Urinary bladder (tissue), 4 donors: ENCODE measurements at places on chromosomes 16 and 17. TPM values are rescaled to one million over a fixed set of nuclear protein-coding genes. Genes with fewer than 3 reads are reported as not detected.

The KRTAP4-3 gene
- not detected for total RNA-seq

The TMEM88 gene
- 8.1 TPM for total RNA-seq

The TPSD1 gene
- 1.1 TPM for total RNA-seq

DNA sequence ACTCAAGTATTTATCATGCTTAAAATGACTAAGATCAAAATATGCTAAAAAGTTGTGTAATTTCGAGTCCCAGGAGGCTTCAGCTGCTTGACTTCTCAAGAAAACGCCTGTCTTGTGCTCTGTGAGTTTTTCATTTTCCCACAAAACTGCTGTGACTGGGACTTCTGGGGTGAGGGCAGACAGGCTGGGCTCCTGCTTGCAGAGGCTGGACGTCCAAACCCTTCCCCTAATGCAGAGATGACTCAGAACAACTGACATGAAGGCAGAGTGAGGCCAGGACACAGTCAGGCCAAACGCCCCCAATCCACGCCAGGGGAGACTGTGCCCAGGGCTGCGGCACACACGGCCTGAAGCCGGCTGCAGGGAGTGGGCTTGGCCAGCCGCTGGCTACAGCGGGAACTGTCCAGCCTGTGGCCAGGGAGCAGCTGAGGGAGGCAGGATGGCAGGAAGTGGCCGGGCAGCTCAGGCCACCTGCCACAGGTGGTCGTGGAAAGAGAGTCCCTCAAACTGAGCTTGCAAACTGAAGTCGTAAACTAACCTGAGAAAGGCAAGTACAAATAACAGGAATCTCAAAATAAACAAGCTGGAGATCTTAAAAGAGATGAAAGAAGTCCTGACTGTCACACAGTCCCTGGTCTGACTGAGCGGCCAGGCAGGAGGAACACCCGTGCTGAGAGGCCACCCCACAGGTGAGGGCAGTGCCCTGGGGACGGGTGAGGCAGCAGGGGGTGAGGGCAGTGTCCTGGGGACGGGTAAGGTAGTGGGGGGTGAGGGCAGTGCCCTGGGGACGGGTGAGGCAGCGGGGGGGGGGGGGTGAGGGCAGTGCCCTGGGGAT lies 21.3 kb upstream of the HEXD start:
- no peak for DNase-seq

GRCh38 chr17:6059406-6059805 lies 10.8 kb upstream of the WSCD1 start:
- DNase-seq: no peak

DNA sequence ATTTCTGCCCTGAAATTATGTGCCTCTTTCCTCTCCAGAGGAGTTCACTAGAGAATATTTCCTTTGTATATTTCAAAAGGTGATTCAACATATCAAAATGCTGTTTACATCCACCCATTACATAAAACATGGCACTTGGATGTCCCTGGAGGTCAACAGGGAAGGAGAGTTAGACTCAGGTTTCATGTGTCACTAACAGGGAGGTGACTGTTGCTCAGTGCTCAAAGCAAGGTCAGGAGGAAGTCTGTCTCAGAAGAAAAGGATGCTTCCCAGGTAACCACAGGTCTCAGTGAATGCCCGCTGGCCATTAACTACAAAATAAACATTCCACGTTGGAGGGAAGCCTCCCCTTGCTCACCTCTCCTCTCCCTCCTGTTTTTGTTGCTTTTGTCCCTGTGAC lies 198.6 kb downstream of the AXIN2 start:
- no peak for DNase-seq

The STARD3 gene
- total RNA-seq: 18.2 TPM

DNA sequence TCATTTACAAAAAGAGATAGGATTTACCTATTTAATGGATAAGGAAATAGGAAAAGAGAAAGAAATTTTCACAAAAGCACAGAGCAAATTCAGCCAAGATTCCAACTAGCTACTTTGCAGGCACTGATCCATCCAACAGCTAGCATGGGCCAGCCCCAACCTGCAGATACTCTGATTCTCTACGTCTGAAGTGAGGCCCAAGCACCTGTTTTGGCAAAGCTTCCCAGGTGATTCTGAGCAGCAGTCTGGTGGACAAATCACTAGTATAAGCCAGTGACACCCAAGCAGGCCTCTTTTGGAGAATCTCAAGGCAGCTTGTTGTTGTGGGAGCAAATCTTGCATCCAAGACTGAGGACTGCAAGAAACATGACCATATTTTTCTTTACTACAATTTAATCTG lies 20.9 kb upstream of the CALB2 start:
- DNase-seq: no peak

The TP53TG3 gene
- not detected for total RNA-seq

- DNase-seq: no peak
Measured at GRCh38 chr17:75536366-75536765, 10.9 kb downstream of the LLGL2 start.

GRCh38 chr16:83926726-83927397 lies 26.2 kb upstream of the OSGIN1 start:
- peak; percentile 45 for DNase-seq

GRCh38 chr17:2122641-2123302 lies 67.9 kb downstream of the HIC1 start:
- peak; percentile 82 for DNase-seq

DNA sequence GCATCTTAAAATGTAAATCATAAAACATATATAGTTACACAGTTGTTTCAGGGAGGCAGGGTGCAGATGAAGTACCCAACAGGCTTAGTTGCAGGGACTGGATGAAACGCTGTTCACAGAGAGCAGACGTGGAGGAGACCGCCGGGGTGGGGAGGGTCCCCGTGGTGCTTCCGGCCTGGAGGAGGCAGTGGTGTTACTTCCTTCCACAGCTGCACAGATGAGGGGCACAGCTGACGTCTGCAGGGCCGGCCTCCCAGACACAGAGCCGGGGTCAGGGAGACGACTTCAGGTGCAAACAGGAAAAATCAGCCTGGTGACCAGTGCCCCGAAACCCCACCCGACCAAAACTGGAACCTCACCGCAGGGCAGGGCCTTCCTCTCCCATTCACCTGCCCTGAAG lies 17.1 kb downstream of the SPIRE2 start:
- DNase-seq: no peak

DNA sequence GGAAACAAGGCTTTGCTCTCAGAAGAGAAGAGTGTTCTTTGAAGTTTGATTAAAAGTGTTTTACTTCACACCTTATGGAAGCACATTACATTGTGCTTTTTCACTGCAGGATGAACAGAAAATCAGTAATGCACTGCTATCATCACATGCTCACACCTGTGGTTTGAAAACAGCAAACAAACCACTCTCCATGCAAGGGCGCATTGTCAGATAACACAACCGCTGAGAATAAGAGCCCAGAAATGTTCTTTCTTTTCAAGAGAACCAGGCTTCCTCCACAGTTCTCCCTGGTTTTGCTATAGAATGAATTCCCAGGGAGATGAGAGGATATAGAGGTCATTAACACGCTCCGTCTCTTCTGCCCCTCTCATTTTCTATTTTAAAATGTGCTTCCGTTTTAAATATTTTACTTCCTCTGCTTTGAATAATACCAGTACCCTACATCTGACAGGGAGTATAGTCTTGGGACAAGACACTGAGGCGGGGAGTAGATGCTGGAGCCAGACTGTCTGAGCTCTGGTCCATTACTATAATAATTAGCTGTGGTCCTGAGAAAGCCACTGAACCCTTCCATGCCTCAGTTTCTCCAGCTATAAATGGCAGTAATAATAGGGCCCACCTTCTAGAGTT lies 71.6 kb downstream of the CDK5R1 start:
- no peak for DNase-seq

DNA sequence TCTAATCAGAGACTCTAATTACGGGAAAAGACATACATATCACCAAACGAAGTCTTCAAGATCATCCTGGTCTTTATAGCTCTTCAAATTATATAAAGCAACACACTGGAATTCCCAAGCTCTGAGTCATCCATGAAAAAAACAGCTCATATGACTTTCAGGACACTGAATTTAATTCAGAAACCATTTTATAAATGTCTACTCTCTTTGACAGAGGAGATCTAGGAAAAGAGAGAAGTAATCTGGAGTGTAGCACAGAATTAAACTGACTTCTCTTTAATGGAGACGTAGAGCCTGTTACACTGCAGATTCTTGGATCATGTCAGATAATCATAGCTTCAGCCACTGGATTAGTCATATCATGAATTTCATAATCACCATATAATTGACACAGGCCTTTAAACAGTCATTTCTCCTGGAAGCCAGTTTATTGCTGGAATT lies 86.8 kb upstream of the WSB1 start:
- no peak for DNase-seq

The ABI3 gene
- total RNA-seq: 3.0 TPM

GRCh38 chr17:75691371-75691791 lies 24.2 kb downstream of the SAP30BP start:
- no peak for DNase-seq

The ITGA3 gene
- 26.0 TPM for total RNA-seq

DNA sequence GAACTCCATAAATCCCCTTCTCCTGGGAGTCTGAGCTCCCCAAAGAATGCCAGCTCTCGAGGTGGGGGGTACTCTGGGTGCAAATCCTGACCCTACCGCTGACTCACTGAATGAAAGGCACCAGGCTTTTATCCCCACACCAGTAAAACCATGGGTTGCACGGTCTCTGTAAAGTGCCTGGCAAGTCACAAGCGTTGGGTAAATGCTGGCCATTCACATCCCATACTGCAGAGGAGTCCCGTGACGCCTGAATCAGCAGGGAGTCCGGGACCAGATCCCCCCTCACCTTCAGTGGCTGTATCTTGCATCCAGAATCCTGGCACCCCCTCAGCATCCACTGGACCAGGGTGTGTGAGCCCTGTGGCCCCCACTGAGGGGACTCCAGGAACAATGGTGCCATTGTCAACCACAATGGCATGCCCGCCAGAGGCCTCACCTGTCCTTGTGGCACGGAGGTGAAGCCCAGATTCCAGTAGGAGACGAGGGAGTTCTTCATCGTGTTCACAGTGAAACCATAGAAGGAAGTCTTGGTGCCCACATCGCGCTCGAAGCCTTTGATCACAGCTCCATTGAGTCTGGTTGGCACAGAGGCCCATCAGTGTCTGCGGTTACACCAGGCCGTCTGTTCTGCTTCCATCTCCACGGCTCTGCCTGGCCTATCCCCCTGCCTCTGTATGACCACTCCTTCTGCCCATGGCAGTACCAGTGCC lies 13.3 kb downstream of the ST6GALNAC2 start:
- no peak for DNase-seq

The CSNK1D gene
- total RNA-seq: 41.7 TPM

DNA sequence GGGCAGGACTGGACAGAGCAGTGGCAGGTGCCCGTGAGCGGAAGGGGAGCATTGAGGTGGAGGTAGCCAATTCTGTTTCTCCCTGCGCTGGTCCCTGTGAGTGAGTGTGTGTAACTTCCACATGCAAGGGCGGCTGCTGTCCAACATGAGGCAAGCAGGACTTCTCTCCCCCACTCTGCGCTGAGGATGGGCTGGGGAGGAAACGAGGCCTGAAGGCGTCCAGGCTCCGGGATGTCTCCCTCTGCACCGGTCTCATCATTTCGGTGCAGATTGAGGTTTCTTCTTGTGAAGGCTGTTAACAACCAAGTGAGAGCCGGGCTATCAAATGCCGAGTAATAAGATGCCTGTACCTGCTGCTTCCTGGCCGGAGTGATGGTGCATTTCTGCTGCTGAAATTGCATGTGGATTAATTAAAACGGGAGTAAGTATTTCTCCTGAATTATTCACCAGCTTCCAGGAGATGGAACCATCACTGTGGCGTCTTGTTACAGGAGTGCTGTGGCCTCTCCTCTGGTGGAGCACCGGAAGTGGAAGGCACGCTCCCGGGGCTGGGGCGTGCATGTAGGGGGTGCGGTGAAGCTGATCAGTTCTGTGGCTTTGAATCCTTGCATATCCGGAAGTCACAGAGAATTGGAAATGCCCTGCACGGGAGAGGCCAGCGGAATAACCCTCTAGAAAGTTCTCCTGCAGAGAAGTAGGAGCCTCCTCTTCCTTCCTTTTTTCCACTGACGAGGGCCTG lies 41.7 kb upstream of the MGAT5B start:
- DNase-seq: no peak

The DOC2B gene
- total RNA-seq: 5.1 TPM

DNA sequence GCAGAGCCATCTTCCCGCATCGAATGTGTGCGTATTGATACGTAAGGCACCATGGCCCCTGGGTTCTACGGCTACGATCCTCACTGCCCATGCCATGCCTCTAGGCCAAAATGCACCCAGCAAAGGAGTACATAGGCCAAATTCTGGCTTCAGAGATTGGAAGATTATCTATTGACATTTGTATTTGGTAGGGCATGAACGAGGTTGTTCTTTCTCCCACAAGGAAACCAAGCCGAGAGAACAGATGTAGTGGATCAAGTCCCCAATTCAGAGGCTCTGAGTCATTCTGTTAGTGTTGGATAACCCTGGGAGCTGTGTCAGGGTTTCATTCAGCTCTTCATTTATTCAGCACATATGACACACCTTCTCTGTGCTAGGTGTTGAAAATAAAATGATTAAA lies 36.5 kb downstream of the HOXB1 start:
- no peak for DNase-seq

- no peak for DNase-seq
Measured at GRCh38 chr17:66965801-66966262, 1.3 kb downstream of the CACNG4 start.

GRCh38 chr17:7651665-7652387 lies 1.1 kb downstream of the ATP1B2 start:
- DNase-seq: peak; percentile 47

GRCh38 chr16:53131363-53132071 lies 76.7 kb downstream of the CHD9 start:
- DNase-seq: no peak

The TMEM235 gene
- total RNA-seq: not detected

GRCh38 chr17:27324771-27325339 lies 30.9 kb downstream of the WSB1 start:
- no peak for DNase-seq

GRCh38 chr16:89466920-89467319 lies 23.4 kb downstream of the ANKRD11 start:
- DNase-seq: no peak

DNA sequence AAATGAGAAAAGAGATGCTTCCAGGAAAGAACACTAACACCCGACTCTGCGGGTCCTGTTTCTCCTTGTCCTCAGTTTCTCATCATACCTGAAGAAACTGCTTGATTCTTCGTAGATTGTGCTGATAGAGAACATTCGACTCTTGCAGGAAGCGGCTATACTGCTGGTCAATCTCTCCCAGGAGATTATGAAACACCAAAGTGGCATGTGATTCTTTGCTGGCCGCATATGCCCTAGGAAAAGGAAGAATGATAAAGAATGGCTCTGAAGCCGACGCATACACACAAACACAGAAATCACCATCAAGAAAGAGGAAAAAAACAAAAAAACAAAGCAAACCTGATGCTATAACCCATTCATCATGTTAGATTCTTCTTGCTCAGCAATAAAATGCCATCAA lies 41.8 kb downstream of the STAT3 start:
- no peak for DNase-seq

DNA sequence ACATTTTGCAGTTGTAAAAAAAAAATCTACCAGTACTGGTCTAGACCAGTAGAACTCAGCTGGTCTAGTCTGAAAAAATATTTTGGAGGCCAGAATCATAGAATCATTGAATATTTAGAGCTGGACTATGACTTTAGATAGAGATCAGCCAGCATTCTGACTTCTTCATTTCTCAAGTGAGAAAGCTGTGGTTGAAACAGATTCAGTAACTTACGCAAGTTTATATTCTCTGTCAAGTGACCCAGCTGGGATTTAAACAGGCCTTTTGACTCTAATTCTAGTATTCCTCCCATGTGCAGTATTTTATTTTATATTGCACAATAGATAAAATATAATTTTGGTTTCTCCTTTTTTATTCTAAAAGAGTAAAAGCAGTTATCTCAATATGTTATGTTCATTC lies 4.9 kb downstream of the TNRC6A start:
- DNase-seq: no peak

- no peak for DNase-seq
Measured at GRCh38 chr17:75776386-75777295, 8.0 kb upstream of the UNK start.
